ENCODE measurements at places on chromosomes 4 and X. TPM values are rescaled to one million over a fixed set of nuclear protein-coding genes. Genes with fewer than 3 reads are reported as not detected.
A peak's percentile ranks its signal among the peaks of the same experiment; 100 is the strongest.

Gene PCDH11X
- 8.4 TPM for total RNA-seq

Gene USP17L11
- not detected for total RNA-seq

- DNase-seq: peak; percentile 81
These were observed at the start of gene ARSJ for GRCh38 chr4:113979148-113979904. Gene ARSJ (minus strand): TSS chr4:113979647. CDS start chr4:113978834, 813 bp downstream.

DNA sequence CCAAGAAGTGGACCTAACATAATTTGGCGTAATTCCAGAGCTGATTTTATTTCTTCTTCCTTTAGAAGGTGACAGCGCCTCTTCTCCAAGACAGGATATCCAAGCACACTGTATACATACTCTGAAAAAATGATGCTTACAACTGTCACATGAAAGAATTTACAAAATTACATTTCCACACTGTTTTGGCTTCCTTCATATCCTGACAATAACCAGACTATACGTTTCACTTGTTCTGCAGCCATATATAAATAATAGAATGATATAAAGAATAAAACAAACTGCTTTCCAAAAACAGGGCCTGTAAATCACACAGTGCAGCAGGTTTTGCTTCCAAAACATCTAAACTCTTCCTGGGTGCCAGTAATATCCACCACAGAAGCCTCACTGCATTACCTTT, 141.6 kb downstream of the FBXO8 start:
- no peak for DNase-seq

GRCh38 chr4:35342833-35343232, 901.5 kb downstream of the ARAP2 start:
- DNase-seq: no peak

DNA sequence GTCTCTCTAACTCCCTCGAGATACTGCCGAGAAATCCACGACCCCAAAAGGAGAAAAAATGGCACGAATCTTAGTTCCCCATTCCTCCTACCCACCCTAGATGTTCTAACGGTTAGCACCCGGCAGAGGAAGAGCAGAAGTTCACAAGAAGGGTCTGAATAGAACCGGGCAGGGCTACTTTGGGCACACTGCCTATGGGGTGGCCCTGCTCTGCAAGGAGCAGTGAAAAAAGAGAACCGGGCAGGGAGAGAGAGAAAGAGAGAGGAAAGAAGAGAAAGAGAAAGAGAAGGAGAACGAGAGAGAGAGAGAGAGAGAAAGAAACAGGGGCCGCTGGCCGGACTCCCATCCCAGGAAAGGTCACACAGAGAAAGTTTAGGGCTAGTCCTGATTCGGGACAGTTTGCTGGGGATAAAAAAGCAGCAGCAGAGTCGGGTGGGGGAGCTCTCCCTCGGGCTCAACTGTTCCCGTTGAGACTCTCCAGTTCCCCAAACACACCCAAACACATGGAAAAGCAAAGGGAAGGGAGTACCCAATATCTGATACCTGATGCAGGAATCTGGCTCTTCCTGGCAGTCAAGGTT, 468 bp downstream of the GLA start:
- DNase-seq: no peak

Gene S100P
- total RNA-seq: 5.3 TPM

GRCh38 chr4:177921715-177922114, 479.5 kb upstream of the AGA start:
- no peak for DNase-seq

Gene XAGE3
- total RNA-seq: not detected

DNA sequence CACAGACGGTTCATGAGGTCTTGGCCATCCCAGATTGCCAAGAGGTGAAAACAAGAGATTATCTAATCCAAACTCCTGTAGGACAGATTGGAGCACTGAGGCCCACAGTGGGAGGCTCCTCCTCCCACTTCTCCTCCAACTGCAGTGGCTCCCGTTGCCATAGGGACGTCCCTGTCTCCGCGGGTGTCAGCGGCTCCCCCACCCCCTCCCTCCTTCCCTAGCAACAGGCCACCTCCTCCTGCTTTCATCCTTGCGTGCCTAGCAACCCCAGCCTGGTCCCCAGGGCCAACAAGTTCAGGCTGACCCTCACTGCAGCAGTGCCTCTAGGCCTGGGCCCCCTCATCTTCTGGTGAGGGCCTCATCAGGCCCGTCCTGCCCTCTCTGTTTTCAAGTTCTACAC, 6.8 kb upstream of the IQSEC2 start:
- peak; percentile 28 for DNase-seq

Gene ODAPH
- total RNA-seq: 3.1 TPM

Gene MED28
- total RNA-seq: 12.3 TPM

DNA sequence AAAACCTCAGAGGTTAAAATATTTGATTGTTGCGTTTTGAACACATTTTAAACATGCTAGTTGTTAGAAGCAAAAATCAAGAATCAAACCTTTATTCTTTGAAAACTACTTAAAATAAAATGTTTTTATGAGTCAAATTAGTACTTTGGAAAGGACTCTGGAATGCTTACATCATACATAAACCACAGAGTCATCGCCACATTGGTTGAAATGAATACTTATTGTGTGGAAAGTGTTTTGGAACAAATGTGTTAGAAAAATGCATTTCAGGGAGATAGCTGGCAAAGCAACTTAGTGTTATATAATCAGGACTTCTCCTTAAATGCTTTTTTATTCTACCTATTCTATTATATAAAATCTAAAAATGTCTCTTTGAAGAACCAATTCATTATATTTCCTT, 49.4 kb upstream of the CAMK2D start:
- no peak for DNase-seq

DNA sequence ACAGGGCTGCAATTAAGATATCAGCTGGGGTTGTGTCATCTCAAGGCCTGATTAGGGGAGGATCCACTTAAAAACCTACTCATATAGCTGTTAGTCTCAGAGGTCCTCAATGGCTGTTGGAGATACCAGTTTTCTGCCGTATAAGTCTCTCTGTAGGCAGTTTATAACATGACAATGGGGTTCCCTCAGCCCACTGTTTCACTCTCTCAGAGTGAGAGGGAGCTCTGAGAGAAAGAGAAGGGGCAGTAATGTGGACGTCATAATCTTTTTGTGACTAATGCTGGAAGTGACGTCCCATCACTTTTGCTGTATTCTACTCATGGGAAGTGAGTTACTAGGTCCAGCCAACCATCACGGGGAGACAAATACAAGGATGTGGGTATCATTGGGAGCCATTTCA, 70.3 kb downstream of the STIM2 start:
- DNase-seq: no peak

GRCh38 chr4:124505211-124505610, 207.3 kb downstream of the ANKRD50 start:
- DNase-seq: no peak

GRCh38 chr4:101400096-101400495, 52.8 kb upstream of the PPP3CA start:
- no peak for DNase-seq

DNA sequence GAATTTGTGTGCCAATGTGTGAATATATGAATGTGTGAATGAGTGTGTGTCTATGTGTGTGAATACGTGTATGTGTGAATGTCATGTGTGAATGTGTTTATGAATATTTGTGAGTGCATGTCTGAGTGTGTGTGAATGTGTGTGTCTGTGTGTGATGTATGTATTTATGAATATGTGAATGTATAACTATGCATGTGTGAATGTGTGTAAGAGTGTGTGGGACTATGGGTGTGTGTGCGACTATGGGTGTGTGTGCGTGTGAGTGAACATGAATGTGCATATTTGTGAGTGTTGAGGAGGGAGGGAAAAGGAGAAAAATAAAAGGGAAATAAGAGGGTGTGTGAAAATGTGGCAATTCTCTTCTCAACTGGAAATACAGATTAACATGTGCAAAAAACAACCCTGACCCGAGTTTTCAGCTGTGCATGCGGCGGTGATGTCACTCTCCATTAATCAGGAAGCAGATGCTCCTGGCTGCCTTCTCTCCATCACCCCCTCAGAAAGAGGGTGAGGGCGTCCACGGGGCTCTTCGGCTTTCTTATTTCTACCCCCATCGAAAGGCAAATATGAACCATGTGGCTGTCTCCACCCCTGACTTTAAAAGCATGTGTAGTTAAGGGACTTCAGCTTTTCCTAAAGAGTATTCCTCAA, 219.8 kb downstream of the MAML3 start:
- DNase-seq: peak; percentile 64

DNA sequence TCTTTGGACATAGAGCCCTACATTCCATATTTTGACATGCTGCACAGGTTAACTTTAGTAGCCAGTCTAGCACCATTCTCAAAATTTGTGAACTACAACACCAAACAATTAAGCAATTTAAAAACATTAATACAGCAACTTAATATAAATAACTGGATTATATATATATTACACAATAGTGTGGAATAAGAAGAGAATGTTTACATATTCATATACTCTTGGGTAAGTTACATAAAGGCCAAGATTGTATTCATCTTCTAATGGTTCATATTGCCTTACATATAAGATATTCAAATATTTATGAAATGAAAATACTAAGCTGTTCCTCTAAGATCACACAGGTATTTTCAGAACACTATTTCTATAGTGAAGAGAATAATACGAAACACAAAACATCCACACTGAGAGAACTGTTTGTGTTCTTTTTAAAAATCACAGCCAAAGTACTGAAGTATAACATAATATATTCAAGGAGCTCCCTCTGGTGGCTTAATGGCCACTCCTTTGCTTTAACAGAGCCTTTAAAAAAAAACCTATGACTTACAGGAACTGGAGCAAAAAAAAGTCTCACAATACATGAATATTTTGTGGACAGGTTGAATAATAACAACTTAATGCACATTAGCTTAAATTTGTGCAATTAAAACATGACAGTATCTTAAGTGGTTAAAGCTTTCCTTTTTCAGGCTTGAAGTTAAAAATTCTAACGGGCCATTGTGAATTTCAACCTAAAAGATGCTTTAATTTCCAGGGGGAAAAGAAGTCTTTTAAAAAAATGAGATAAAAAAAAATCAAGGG, 46.2 kb downstream of the NEK1 start:
- peak; percentile 77 for DNase-seq

Gene PNMA3
- total RNA-seq: 15.4 TPM

DNA sequence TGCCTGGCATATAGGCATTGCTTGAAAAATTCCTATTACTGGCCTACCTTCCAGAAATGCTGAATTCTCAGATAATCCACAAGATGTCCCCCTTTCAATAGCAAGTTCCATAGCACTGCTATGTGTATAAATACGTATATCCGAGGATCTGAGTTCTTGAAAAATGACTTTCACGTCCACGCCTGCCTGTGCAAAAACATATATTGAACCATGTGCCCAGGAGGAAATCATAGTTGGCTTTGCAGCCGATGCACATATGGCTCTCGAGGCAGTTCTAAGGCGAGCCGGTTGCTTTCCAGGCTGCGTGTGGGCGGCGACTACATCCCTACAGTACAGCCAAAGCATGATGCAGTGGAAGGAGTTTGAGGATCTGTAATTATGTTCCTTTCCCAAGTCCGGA, 55.4 kb upstream of the ESX1 start:
- peak; percentile 6 for DNase-seq

Gene SPIN4
- 3.4 TPM for total RNA-seq
